Mesenchymal stem cell (in vitro differentiated cells and primary cell): ENCODE measurements at places on chromosomes 7 and 10.

GRCh38 chr7:122549578-122549977, 149.3 kb downstream of the RNF133 start:
- no peak for DNase-seq

GRCh38 chr7:9250876-9251275, 817.5 kb downstream of the NXPH1 start:
- DNase-seq: no peak

GRCh38 chr10:70513848-70514309, 35.3 kb downstream of the PALD1 start:
- DNase-seq: no peak

- no peak for DNase-seq
These were observed 30.4 kb downstream of the ZNF783 start for GRCh38 chr7:149292462-149292823.

- DNase-seq: no peak
These were observed 82.8 kb upstream of the ZNF32 start for GRCh38 chr10:43731486-43731885.

- peak; percentile 92 for DNase-seq
These were observed 675 bp upstream of the SCD start for GRCh38 chr10:100346351-100346764.

- DNase-seq: no peak
These were observed 290.2 kb downstream of the C7orf25 start for GRCh38 chr7:42621543-42622219.

- peak; percentile 18 for DNase-seq
These were observed 57.6 kb upstream of the ANTXRL start for GRCh38 chr10:46229144-46229563.

GRCh38 chr7:100195222-100195621, 17.5 kb downstream of the STAG3 start:
- no peak for DNase-seq

- DNase-seq: no peak
These were observed 634 bp upstream of the HOXA7 start for GRCh38 chr7:27156916-27157701.

GRCh38 chr7:123003539-123004126, 8.1 kb upstream of the TAS2R16 start:
- DNase-seq: no peak

GRCh38 chr10:17175551-17175950, 25.9 kb downstream of the TRDMT1 start:
- peak; percentile 34 for DNase-seq

- DNase-seq: peak; percentile 40
These were observed 124.8 kb downstream of the CPED1 start for GRCh38 chr7:121113288-121113687.

DNA sequence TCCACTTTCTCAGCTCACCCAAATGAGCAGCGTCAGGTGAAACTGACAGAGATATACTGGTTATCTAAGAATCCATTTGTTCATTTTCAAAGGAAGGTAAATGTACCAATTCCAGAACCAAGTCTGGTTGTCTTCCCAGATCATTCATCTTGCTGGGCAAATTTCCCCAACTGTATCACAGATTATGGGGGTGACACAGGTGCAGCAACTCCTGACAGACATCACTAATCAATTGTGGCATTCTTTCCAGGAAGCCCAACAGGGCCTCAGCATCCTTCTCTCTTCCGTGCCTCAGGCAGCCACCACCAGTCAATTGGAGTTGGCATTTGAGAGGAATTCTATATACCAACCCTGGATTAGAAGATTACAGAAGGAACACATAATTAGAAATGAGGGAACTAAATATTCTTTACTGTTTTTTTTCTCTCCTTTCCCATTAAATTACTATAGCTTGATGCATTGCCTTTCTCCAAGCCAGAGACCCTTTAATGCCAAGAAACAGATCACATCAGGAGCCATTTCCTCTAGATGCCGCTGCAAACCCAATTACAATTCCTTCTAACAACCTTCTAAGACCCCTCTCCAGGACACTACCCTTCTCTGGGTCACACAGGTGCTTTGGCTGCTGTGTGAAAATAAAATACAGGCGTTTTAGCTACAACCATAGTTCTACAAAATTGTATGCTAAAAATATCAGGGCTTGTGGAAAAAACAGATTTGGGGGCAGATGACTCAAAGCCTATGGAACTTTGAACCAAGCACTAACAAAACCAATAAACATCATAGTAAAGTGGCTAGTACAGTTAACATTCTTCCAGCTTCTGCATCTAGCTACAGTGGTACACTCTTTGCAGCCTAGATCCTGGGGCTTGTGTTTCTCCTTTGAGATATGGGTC, 291.6 kb downstream of the RNLS start:
- DNase-seq: peak; percentile 21

DNA sequence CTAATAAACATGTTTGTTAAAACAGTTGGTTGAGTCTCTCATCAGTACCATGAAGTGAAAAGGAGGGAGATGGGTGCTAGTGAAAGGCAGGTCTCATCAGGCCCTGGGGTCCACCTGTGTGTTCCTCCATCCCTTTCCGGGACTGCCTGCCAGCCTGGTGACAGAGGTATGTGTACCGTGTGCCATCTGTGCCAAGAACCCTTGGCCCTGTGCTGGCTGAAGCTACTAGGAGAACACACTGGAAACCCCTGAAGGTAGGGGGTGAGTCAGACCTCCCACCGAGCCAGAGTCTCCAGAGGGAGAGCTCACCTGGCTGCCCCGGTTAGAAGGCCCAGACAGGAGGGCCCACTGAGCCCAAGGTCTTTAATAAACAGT, 2.3 kb downstream of the DDIT4 start:
- DNase-seq: no peak

DNA sequence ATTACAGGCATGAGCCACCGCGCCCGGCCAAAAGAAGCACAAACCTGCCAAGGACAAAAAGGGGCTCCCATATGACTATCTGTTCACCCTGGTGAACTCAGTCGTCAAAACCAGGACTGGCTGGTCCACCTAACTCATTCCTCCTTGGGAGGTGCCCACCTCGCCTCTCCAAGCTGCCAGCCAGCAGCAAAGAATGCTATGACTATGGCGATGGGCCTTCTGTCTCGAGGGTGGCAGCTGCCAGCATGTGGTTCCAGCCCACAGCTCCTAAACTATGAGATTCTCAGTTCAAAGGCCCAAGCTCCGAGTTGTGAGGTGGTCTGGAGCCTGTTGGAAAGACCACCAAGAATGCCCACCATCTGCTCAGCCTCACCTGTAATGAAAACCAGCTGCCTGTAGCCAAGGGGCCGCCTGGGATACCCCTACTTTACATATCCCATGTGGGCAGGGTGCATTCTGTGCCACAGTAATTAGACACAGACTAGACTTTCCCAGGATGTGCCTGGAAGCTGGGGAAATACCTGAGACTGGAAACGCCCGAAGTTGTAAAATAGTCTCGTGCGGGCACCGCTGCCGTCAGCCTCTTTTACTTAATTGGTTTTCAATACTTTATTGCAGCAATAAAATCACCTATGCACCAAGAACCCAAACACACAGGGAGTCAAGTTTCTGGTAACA, 71.1 kb downstream of the ZRANB1 start:
- no peak for DNase-seq

DNA sequence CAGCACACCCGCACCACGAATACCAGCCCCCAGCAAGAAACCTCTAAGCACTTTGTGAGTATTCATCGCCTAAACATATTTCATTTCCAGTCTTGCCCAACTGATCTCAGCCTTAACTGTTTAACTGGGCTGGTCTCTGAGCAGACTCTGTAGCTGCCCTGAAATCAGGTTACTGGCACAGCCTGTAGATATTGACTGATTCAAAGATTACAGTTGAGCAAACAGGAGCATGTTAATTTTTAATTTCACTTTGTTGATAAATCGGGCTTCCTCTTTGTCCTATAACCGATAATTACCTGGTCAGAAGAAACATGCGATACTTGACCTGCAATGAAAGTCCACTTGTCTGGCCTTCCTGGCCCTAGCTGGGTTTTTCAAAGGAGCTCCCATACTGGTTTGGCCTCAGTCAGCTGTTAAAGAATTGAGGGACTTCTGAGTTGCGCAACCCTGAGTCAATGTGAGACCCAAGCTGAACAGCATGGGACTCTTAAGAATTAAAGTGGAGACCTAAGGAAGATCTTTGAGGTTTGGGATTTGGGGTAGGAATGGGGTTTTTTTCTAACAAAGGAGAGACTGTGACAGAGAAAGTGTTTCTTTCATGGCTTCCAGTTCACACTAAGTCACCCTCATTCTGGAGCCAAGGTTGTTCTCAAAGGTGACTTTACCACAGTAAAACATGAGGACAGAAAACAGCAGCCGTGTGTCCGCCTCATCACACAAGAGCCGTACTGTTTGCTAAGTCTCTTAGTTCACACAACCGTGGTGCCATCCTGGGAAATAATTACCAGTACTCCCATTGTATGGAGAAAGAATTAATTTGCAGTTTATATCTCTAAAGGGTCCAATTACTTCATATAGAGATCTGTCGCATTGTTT, 75.9 kb downstream of the PPP1R3C start:
- no peak for DNase-seq

GRCh38 chr7:75050501-75050900, 23.1 kb downstream of the RCC1L start:
- no peak for DNase-seq

DNA sequence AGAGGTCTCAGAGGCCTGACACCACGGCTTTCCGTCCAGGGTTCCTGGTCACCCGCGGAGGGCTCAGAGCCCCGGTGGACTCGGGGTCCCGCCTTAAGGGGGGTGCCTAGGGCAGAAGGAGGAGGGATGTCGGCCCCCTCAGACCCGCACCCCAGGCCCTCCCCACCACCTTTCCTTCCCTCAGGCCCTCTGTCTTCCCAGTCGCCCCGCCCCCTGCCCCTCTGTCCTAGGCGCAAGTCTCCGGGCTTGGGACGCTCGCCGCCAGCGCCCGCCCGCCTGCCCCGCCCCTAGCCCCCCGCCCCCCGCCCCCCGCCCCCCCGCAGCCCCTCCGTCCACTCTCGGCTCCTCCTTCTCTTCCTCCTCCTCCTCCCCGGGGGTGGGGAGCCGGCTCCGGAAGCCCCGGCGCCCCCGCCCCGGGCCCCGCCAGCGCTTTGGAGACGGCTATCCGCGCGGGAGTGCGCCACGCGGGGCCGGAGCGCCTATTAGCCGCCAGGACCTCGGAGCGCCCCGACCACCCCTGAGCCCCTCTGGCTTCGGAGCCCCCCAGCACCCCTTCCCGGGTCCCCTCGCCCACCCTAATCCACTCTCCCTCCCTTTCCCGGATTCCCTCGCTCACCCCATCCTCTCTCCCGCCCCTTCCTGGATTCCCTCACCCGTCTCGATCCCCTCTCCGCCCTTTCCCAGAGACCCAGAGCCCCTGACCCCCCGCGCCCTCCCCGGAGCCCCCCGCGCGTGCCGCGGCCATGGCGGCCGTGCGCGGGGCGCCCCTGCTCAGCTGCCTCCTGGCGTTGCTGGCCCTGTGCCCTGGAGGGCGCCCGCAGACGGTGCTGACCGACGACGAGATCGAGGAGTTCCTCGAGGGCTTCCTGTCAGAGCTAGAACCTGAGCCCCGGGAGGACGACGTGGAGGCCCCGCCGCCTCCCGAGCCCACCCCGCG, at the start of gene AEBP1:
Gene AEBP1 (plus strand): TSS at position 423 of the 937 bp plus-strand sequence. CDS start 321 bp downstream, at position 744.
- DNase-seq: peak; percentile 55

- DNase-seq: no peak
These were observed 1.2 kb downstream of the SUFU start for GRCh38 chr10:102504976-102505300.

- no peak for DNase-seq
These were observed 47.7 kb downstream of the VIPR2 start for GRCh38 chr7:159096736-159097581.

DNA sequence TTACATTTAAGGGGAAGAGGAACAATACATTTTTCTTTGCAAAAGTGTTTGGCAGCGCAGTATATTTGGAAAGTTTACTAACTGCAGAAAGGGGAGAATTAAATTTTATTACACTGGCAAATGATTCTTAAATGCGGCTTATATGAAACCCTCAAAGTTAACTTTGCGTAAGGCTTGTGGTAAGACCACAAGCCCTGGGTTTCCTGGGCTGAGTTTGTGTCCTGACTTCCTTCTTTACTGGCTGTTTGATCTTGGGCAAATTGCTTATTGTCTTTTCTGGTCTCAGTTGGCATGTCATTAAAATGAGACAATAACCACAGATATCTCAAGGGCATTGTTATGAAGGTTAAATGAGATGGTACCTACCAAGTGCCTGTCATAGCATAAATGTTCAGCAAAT, 106.8 kb downstream of the GLRX3 start:
- DNase-seq: no peak

DNA sequence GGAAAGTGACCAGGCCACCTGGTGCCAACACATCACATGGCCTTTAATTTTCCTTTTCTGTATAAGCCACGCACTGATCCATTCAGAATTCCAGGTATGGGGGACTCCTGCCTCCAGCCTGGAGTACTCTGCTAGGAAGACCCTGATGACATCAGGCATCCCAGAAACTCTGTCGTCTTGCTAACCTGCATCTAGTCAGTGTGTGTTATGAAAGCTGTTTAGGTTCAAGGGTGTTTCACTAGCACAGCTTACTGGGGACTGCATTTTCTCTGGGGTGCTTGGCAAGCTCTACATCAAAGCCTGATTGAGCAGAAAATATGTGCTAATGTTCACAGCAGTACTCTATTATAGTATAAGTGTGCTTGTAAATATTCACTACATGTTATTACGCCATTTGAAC, 100.6 kb upstream of the MGMT start:
- DNase-seq: no peak

DNA sequence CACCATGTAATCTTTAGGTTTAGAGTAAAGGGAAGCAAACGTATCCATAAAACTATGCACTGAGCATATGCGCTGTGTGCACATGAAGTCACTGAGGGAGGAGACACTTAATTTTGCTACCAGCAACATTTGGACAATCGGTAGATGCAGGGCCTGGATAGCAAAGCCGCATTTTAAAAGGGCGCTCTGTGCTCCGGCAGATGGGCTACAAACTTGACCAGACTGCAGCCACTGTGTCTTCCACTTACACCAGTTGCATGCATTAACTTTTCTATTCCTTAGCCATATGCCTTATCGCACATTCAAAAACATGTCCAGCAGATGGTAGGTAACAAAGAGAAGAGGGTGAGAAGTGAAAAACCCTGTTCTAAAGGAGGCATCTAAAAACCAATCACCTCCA, 18.3 kb downstream of the FAM171A1 start:
- no peak for DNase-seq

- DNase-seq: peak; percentile 89
These were observed 872.4 kb downstream of the LRMDA start for GRCh38 chr10:76303682-76304316.

- no peak for DNase-seq
These were observed 266.3 kb downstream of the KCND2 start for GRCh38 chr7:120539321-120539720.

DNA sequence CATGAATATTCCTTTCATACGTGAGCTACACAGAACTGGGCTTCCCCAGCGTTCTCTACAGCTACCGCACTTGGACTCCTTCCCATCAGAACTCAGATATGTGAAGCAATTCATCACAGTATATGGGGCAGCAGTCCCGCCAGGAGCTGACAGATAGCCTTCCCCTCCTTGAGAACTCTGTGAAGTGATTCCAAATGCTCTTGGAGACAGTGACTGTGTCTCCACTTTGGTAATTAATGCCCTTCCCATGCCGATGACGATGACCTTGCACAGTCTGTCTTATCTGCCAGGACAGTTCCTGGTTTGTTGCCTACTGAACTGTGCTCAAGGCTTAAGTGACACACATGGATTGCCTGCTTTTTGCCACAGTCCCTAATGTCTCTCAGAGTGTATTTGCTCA, 75.0 kb upstream of the AFAP1L2 start:
- DNase-seq: peak; percentile 26

- DNase-seq: no peak
These were observed 60.2 kb upstream of the ADGRA1 start for GRCh38 chr10:133027482-133027881.

GRCh38 chr7:108069646-108070045, 60.5 kb downstream of the LAMB4 start:
- DNase-seq: no peak
